Lung (tissue), 17 donors: ENCODE measurements at places on chromosomes 11 and 22. TPM values are rescaled to one million over a fixed set of nuclear protein-coding genes. Genes with fewer than 3 reads are reported as not detected.

DNA sequence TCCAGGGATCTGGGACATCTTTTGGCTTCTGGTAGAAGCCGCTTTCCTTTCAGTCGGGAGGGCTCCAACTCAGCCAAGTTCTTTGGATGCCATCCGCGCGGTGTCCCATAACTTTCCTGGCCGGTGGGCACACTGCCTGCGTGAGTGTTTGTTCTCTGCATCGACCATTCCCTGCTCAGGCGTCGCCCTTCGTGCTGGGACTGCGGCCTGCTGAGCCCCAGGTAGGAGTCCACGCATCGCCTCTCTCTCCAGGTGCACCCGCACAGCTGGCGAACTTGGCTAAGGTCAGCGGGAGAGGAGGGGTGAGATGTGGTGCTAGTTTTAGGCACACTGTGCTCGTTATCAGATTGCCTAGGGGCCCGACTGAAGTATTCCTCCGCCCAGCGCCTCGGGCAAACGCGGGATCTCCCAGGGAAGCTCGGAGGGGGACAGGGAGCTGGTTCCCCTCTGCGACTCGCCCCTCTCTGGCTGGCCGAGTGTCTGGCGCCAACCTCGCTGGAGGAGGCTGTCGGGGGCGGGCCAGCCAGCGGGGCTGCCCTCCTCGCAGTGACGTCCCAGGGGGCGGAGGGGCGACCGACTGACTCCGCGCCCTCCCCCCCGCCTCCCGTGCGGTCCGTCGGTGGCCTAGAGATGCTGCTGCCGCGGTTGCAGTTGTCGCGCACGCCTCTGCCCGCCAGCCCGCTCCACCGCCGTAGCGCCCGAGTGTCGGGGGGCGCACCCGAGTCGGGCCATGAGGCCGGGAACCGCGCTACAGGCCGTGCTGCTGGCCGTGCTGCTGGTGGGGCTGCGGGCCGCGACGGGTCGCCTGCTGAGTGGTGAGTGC lies at the start of gene LAYN:
Gene LAYN, plus strand, starts transcription at position 607 of the 823 bp plus-strand sequence. Its CDS starts 124 bp downstream, at position 731.
- DNase-seq = peak; percentile 78

GRCh38 chr11:42034826-42035225 lies 575.4 kb upstream of the LRRC4C start:
- no peak for DNase-seq

GRCh38 chr11:131674051-131674755 lies 303.8 kb downstream of the NTM start:
- peak; percentile 79 for DNase-seq

GRCh38 chr11:47904048-47904447 lies 55.9 kb upstream of the NUP160 start:
- DNase-seq = no peak

DNA sequence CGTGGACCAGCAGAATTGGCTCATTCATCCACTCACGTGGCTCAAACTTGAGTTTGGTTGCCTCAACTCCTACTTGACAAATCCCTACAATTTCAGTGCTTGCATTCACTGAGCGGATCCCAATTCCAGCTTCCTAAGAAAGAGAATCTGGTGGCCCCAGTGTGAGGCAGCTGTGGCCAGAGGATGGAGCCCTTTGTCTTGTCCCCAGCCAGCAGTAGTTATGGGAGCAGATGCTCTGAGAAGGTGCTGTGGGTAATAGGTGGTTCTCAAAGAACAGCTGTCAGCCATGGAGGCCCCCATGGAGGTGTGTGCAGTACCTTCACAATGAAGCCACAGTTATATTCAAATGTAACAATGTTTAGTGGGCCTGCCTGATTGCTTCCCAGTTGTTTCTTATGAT lies 39.3 kb downstream of the KREMEN1 start:
- no peak for DNase-seq

GRCh38 chr11:8107642-8108041 lies 26.6 kb downstream of the TUB start:
- no peak for DNase-seq

GRCh38 chr11:8095371-8095770 lies 14.4 kb downstream of the TUB start:
- no peak for DNase-seq

DNA sequence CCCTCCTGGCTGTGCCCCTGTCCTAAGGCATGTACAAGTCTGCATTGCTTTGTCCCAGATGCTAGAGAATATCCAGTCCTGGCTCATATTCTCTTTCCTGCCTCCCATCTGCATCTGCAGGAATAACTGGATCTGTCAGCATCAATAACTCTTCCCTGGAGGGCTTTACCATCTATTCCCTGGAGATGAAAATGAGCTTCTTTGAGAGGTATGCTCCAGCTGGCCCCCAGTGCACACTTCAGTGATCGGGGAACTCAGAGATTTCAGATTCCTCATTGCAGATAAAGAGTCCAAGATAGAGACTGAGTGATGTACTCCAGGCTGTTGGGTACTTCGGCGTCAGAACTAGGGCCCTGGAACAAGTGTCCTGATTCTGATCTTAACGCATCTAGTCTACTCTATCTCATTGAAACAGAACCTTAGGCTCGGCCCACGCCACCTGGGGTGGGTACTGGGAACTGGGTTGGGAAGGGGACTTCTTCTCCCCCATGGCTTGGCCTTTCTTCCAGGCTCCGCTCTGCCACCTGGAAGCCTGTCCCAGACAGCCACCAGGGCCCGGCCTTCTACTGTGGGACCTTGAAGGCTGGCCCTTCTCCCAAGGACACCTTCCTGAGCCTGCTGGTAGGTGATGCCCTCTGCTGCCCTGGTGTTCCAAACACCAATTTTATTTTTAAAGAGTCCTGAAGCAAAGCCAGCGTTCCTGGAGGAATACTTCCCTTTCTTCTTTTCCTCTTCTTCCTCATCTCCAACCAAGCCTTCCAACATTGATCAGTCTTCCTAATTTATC lies 17.8 kb upstream of the GLB1L2 start:
- no peak for DNase-seq

- DNase-seq = peak; percentile 21
Observed at GRCh38 chr22:36100134-36100824, 60.3 kb downstream of the APOL3 start.

GRCh38 chr11:108662700-108663099 lies 2.2 kb upstream of the DDX10 start:
- DNase-seq = no peak

DNA sequence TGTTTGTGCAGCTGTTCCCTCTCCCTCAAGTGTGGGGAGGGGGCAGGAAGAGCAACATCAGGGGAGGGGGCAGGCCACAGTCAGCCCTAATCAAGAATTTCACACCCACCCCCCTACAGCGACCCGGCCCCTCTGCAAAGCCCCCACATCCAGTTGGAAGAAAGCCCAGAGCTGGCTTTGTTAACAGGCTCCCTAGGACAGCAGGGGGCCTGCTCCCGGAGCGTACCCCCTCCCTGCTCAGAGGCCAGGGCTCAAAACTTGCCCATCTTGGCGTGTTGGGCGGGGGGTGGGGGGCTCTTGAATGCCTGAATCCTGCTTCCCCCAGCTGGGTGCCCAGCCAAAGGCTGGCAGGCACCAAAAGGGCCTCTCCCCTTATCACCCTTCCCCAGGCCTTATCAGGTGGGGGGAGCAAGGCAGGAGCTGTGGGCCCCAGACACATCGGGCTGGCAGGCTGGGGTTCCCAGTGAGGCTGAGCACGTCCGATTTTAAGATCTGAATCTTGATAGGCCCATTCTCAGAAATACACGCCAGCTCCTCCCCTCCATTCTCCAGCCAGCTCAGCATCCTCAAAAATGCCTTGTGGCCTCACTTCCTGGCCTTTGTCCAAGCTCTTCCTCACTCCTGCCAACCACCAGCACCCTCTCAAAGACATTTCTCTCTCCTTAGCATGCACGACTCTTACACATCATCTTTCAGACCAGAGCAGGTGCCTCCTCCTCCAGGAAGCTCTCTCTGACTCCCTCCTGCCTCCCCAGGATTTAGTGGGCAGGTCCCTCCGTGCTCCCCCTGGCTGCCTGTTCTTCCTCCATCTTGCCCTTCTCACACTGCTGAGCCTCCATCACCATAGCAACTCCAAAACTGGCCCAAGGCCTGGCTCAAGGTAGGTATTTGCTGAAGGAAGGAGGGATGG lies 384.8 kb downstream of the MN1 start:
- peak; percentile 85 for DNase-seq

- peak; percentile 91 for DNase-seq
Observed at GRCh38 chr22:40666151-40666848, 13.0 kb upstream of the MCHR1 start.

- no peak for DNase-seq
Observed at GRCh38 chr22:31629741-31630184, 32.3 kb downstream of the PISD start.

GRCh38 chr11:7088921-7089320 lies at the start of gene RBMXL2:
TSS of gene RBMXL2 (plus strand) at chr11:7088998. CDS start at chr11:7089121, 123 bp downstream.
- peak; percentile 1 for DNase-seq

DNA sequence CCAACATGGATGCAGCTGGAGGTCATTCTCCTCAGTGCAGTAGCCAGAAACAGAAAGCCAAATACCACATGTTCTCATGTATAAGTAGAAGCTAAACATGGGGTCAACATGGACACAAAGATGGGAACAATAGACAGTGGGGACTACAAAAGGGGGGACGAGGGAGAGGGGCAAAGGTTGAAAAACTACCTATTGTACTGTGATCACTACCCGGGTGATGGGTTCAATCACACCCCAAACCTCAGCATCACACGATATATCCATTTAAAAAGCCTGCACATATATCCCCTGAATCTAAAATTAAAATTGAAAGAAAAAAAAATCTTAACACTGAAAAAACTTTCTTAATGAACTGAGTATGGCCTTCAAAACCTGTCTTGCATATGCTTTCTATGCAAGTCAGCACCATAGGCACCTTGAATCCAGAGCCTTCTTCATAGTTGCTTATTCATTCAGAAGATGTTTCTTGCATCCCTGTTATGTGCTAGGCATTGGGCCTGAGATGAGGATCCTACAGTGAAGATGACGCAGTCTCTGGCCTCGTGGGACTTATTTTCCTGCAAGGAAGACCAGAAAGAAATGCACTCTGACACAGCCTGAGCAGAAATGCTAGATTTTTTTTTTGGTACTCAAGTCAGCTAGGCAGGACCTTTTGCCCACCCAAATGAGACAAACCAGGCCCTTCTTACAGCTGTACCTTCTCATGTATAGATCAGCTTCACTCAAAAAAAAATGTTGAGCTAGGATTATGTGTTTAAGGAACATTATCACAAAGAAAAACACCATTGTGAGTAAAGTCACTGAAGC lies 21.0 kb downstream of the NNMT start:
- DNase-seq = no peak

- DNase-seq = no peak
Observed at GRCh38 chr11:96145163-96145585, 197.8 kb downstream of the MAML2 start.

DNA sequence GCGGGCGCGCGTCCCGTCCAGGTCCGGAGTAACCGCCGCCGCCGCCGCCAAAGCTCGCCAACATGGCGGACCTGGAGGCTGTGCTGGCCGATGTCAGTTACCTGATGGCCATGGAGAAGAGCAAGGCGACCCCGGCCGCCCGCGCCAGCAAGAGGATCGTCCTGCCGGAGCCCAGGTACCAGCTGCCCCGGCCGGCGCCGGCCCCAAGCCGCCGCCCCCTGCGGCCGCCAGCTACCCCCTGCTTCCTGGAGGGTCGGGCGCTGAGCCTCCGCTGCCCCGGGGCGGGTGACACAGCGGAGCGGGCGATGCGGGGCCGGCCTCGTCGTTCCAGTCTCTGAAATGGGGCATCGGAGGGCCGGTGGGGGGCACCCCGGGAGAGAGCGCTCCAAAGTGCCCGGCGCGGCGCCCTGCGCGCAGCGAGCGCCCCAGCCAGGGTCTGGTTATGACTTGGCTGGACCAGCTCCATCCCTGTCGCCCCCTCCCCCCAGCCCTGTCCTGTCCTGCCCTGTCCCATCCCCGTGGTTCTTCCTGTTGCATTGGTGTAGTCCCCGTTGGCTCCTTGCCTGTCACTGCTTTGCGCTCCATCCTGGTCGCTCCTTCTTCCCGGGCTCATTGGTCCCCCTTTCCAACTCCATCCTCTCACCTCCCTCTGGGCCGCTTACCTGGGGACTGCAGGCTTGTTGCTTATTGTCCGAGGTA lies 653 bp downstream of the GRK3 start:
- DNase-seq = peak; percentile 48

GRCh38 chr22:43859621-43860020 lies 2.7 kb downstream of the SULT4A1 start:
- no peak for DNase-seq

GRCh38 chr11:117097014-117097388 lies 1.2 kb downstream of the SIK3 start:
- no peak for DNase-seq

DNA sequence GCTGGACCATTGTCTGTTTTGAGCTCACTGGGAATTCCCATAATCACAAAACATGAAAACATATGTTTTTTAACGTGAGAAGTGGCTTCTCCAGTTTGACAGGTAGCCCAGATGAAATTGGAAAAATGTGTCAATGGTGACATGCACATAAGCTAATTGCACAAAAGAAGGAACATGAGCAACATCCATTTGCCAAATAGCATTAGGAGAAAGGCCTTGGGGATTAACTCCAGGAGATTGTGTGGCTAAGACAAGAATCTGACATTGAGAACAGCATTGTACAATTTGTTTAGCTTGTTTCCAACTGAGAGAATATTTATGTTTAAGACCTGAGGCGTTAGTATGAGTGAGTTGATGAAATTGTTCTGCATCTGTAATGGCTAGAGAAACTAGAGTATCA lies 147.0 kb upstream of the API5 start:
- no peak for DNase-seq

GRCh38 chr11:29616611-29617010 lies 400.2 kb downstream of the KCNA4 start:
- DNase-seq = no peak

- no peak for DNase-seq
Observed at GRCh38 chr22:40368836-40369235, 1.6 kb upstream of the SGSM3 start.

DNA sequence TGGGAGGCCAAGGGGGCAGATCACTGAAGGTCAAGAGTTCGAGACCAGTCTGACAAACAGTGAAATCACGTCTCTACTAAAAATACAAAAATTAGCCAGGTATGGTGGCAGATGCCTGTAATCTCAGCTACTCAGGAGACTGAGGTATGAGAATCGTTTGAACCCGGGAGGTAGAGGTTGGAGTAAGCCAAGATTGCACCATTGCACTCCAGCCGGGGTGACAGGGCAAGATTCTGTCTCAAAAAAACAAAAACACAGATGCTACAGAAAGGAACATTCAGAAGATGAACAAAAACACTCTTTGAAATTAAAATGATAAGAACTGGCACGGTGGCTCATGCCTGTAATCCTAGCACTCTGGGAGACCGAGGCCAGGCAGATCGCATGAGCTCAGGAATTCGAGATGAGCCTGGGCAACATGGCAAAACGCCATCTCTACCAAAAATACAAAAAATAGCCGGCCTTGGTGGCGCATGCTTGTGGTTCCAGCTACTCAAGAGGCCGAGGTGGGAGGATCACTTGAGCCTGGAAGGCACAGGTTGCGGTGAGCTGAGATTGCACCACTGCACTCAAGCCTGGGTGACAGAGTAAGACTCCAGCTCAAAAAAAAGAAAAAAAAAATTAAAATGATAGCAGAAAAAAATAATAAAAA lies 8.5 kb downstream of the RAB6A start:
- DNase-seq = peak; percentile 10

Gene C2CD3
- total RNA-seq = 27.8 TPM

Gene LRRC74B
- 0.97 TPM for total RNA-seq

Gene TTLL1
- total RNA-seq = 6.6 TPM

Gene SIPA1
- total RNA-seq = 82.8 TPM

Gene CD3D
- total RNA-seq = 9.3 TPM

Gene FIBIN
- 12.9 TPM for total RNA-seq

Gene HNRNPUL2
- total RNA-seq = 41.4 TPM

Gene MRGPRX3
- 0.12 TPM for total RNA-seq
